Neural progenitor cell (in vitro differentiated cells): ENCODE measurements at places on chromosomes 6 and 20. TPM values are rescaled to one million over a fixed set of nuclear protein-coding genes. Genes with fewer than 3 reads are reported as not detected.

DNA sequence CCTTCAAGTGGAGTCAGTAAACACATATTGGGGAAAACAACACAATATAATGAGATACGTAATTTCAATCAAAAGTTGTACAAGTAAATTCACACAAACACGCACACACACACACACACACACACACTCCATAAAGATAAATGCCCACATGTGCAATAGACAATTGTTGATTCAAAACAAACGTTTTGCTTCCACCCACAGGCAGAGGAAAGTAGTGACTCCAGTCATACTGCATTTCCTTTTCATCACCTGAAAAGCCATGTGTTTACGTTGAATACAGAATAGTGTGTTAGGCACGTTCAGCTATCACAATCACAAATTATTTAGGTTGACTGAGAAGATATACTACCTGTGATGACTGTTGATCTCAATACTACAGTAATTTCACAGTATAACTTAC is 443.8 kb upstream of the MANEA start:
- no peak overlapping the region for H3K27ac ChIP-seq
- no peaks in the 10 kb centered on the region for H3K4me1 ChIP-seq
- no peak overlapping the region for H3K4me3 ChIP-seq
- peak; percentile 30 for DNase-seq
- H3K36me3 ChIP-seq = no peaks in the 10 kb centered on the region
- H3K27me3 ChIP-seq = no peaks in the 10 kb centered on the region

- peaks cover 9% of the 10 kb centered on the region for H3K4me1 ChIP-seq
- H3K4me3 ChIP-seq = no peak overlapping the region
- peaks cover 19% of the 10 kb centered on the region for H3K27me3 ChIP-seq
- no peaks in the 10 kb centered on the region for H3K36me3 ChIP-seq
These were observed 3.7 kb downstream of the RPS6KA2 start for GRCh38 chr6:166623318-166623717.

DNA sequence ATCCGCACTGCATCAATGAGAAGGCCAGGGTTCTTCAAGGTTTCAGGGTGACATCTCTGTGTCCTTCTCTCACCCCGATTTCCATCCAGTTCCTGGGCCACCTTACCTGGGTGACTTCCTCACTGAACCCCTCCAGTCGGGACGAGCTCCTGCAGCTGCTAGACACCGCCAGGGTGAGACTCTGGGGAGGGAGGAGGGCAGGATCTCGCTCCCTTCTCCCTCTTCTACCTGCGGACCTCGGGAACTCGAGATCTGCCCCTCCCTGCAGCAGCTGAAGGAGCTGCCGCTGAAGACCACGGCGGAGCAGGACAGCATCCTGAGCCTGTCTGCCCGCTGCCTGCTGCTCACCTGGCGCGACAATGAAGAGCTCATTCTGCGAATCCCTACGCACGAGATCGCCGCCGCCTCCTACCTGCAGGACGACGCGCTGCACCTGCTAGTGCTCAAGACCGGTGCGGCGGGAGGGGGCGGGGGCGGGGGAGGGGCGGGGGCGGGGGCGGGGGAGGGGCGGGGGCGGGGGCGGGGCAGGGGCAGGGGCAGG is 7.5 kb downstream of the CCM2L start:
- peak overlapping the region; percentile 83 for H3K4me3 ChIP-seq
- peak; percentile 93 for DNase-seq
- peaks cover 56% of the 10 kb centered on the region for H3K27me3 ChIP-seq
- no peaks in the 10 kb centered on the region for H3K4me1 ChIP-seq
- no peak overlapping the region for H3K27ac ChIP-seq
- H3K36me3 ChIP-seq = no peaks in the 10 kb centered on the region

GRCh38 chr6:15535495-15536197 is 127.2 kb downstream of the DTNBP1 start:
- no peak for DNase-seq
- no peak overlapping the region for H3K27ac ChIP-seq
- H3K4me3 ChIP-seq = no peak overlapping the region
- no peaks in the 10 kb centered on the region for H3K36me3 ChIP-seq

- H3K27ac ChIP-seq = no peak overlapping the region
- no peak overlapping the region for H3K4me3 ChIP-seq
- no peaks in the 10 kb centered on the region for H3K4me1 ChIP-seq
- no peaks in the 10 kb centered on the region for H3K27me3 ChIP-seq
These were observed 33.9 kb downstream of the SLC22A2 start for GRCh38 chr6:160224639-160225237.

GRM1 gene
- total RNA-seq = 0.50 and 0.79 TPM in 2 replicates

DEFB110 gene
- total RNA-seq = not detected in 2 replicates

DTD1 gene
- total RNA-seq = 89.0 and 92.6 TPM in 2 replicates

ENPP4 gene
- total RNA-seq = 13.1 and 22.9 TPM in 2 replicates

RUNX2 gene
- 0.09 and 0.19 TPM in 2 replicates for total RNA-seq

MACROD2 gene
- 11.9 and 12.1 TPM in 2 replicates for total RNA-seq
